ENCODE measurements at places on chromosomes 4 and X.

GRCh38 chrX:111445485-111445884 lies 33.5 kb upstream of the DCX start:
- DNase-seq = peak; percentile 26

DNA sequence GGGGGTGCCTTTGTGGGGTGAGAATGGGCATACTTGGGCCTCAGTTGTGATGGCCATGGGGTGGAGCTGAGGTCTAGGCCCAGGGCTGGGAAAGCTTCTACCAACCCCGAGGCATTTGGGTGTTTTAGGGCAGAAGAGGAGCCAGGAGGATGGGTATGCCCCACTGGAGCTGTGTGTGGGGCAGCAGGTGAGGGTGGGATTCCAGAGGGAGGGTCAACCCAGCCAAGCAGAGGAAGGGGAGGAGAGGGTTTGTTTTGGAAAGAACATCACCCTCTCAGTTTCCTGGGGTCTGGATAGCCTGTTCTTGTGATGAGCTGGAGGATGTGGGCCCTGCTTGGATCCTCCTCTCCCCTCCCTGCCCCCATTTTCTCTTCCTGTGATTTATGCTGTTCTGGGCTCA lies 620 bp downstream of the IL9R start:
- DNase-seq = no peak

DNA sequence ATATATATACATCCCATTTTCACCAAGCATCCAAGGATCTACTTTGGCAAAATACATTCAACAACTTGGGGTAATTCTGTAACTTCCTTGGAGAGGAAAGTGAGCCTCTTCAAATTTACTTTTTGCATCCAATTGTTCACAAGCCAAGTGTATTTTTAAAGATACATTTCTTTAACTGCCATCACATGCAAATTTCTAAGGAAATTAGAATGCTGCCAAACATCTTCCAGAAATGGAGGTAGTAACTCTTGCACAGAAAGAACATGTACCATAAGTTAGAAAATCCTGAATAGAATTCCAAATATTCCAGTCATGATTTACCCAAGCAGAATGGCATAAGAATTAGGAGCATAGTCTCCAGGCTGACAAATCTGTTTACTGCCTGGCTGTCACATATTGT lies 220.5 kb upstream of the NWD2 start:
- no peak for DNase-seq

- peak; percentile 19 for DNase-seq
Observed at GRCh38 chr4:106201373-106201772, 114.6 kb downstream of the TBCK start.

GRCh38 chrX:20205927-20206708 lies 60.6 kb downstream of the RPS6KA3 start:
- no peak for DNase-seq

DNA sequence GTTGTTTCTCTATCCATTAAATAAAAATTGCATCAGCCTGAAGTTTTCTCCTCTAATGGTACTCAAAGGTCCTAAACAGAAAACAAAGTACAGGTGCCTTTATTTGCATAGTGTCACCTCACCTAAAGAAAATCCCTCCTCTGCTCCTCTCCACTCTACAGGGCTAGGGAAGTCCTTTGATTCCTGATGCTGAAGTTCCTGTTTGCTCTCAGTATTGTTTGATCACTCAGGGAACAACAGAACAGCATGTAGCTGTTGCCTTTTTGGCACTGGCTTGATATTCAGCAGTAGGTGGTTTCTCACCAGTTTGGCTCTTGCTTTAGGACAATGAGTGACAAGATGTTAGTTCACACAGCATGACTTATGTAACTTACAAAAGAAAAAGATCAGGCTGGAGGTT lies 156.2 kb upstream of the SLC7A11 start:
- DNase-seq = no peak

DNA sequence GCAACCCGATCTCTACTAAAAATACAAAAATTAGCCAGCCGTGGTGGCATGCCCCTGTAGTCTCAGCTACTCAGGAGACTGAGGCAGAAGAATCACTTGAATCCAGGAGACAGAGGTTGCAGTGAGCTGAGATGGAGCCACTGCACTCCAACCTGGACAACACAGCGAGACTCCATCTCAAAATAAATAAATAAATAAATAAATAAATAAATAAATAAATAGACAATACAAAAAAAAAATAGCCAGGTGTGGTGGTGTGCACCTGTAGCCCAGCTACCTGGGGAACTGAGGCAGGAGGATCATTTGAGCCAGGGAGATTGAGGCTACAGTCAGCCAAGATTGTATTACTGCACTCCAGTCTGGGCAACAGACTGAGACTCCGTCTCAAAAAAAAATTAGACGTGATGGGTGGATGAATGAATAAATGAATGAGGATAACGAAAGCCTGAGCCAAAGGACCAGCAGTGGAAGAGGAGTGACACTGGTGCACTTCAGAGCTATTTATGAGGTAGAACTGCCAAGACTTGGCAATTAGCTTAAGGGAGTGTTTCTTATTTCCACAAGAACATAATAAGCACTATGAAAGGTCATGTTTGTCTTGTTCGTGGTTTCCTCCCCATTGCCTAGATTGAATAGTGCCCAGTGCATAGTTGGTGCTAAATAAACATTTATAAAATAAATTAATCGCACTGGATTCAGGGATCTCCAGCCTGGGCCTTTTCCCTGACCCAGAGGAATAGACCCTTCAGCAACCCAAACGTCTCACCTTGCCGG lies 232.2 kb downstream of the IDS start:
- no peak for DNase-seq

DNA sequence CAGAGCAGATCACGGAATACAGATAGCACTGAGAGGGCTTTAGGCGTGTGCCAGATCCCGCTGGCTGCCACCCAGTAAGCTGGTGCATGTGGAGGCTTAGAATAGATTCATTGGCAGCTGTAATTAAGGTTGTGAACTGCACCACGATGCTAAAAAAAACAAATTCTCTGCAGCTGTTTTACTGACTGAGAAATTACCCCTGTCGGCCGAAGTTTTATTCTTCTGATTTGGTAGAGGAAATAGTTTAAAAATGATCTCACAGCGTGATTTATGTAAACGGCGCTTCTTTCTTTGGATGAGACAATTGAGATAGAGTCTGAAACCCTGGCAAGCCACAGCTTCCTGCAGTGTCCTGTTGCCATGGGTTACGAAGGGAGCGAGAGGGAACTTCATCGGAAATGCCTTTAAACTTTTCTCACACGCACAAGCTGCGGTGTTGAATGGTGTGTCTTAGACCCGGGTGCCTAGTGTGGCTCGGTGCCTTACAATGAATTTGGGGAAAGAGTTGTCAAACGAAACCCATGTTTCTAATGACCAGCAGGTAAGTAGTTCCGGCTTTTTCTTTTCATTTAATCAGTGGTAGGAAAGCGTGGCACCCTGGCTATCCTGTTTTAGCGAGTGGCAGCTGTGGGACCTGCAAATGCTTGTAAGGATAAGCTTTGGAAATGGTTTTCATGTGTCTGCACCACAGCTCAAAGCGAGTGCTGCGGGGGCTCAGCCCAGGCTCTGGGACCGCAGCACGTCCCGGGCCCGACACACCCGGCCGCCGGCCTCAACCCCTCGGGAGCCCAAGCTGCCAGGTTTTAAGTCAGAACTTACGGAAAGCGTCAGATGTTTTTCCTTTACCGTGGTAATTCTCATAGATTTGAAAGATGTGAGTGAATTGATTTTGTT lies 71.7 kb upstream of the HGFAC start:
- peak; percentile 94 for DNase-seq

DNA sequence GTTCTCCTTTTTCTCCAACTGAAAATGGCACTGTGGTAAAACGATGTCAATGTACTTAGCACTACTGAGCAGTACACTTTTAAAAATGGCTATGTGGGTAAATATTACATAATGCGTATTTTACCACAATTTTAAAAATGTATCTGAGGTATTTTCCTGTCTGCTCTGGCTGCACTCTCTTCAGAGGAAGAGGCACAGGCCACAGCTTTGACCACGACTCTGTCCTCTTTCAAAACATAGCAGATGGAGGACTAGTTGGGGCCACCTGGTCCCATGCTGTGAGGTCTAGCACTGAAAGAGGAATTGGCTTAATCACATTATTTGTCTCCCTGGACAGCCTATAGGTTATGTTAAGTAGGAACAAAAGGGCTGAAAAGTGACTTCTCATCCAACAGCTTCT lies 5.2 kb downstream of the KCNE5 start:
- peak; percentile 73 for DNase-seq

DNA sequence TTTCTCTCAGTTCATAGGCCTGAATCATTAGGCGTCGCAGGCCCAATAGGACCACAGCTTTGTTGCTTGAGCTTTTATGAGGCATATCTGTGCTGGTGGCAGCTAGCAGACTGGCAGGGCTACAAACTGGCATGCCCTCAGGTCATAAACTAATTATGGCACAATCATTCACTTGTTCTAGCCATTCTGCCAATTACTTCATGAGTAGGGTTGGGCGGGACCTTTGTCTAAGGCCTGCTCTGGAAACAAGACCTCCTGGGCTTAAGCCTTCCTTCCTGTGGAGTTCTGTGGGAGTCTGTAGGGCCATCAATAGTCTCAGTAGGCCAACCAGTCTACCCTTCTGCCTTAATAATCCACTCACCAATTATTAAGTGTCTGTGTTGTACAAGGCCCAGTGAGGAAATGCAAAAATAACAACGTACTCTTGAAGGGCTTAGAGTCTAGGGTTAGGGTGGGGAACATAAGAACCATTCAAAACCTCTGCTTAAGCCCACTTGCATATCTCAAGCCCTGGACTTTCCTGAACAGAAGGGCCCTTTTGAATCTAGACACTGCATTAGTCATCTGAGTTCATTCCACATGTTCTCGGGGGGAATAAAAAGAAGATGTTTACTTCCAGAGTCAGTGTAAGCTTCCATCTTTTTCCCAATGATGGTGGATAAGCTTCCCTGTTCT lies 44.5 kb downstream of the SHROOM4 start:
- DNase-seq = no peak

DNA sequence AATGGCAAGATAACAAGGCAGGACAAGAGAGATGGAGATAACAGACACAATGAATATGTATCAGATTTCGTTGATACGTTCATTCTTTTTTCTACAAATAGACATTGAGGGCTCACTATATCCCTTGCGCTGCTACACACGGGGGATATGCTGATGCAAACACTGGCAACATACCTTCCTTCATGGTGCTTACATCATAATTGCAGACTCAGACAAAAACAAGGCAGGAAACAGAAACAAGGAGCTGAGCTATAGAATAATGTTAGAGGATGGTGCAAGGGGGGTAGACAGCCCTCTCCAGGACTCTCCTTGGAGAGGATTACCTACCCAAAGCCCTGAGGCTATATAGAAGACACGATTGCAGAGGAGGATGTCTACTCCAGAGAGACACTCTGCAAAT lies 1069.5 kb downstream of the DMD start:
- DNase-seq = no peak

GRCh38 chr4:48275247-48275646 lies 5.6 kb upstream of the TEC start:
- DNase-seq = peak; percentile 82

DNA sequence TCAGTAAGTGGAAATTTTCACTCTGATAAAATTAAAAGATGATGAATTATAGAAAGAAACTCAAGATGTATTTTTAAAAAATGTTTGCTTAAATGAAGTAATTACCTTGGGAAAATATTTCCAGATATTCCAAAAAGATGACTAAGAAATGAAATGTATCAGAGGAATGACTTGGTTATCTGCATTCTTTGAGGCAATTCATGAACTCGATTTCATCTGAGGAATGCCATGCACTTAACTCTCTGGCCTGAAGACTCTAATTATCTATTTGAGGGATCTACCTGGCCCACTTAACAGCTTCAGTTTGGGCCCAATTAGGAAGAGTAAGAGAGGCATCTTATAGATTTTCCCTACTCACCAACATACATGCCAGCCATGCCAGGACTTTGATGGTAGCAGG lies 182.3 kb downstream of the INPP4B start:
- DNase-seq = no peak

GRCh38 chrX:68203646-68204045 lies 229.6 kb downstream of the OPHN1 start:
- DNase-seq = no peak

GRCh38 chrX:40065296-40066046 lies 32.3 kb downstream of the BCOR start:
- DNase-seq = no peak

- no peak for DNase-seq
Observed at GRCh38 chr4:66017671-66018070, 347.4 kb upstream of the EPHA5 start.

DNA sequence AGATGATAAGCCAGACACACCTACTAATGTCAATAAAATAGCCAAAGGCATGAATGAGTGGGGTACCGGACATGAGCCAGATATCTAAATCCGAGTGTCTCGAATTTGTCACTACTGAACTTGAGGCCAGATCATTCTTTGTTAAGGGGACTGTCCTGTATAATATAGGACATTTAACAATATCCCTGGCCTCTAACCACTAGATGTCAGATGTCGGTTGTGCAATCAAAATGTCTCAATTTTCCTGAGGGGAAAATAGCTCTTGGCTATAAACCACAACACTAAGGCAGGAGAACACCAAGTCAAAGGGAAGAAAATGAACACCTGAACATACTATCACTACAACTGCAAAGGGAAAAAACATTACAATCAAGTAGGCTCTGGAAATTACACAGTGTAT lies 154.5 kb downstream of the GPM6A start:
- no peak for DNase-seq

DNA sequence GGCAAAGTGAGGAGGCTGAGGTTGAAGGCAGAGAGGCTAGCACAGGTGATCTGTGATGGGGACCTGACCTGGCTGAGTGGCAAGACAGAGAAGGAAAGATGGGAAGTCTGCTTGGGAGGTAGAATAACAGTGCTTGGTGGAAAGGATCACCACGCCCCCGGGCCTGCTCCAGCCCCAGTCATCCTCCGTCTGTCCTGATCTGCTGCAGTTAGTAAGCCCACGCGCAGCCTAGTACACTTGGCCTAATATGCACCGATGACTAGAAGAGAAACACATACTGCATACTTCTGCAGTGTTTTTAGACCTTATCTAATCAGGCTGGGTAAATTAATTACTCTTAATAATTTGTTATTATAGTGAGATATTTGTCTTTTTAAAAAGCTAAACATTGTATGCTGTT lies 103.7 kb upstream of the KLF3 start:
- DNase-seq = no peak

- DNase-seq = peak; percentile 55
Observed at GRCh38 chrX:100768679-100769338, 36.9 kb upstream of the SYTL4 start.

DNA sequence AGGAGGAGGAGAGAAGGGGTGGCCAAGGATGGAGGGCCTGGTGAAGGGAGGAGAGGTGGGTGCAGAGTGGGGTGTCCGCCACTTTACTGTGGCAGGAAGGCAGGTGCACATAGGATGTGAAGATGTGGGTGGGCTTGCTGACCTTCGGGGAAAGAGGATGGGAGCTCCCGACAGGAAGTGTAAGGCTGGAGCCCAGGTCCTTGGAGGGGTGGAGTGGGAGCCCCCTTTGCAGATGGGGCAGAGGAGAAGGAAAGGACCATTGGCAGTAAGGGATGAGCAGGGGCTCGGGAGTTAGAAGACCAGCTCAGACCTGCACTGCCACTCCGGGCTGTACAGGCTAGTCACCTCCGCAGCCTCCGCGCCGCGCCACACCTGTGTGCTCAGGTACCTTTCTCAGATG lies 89.5 kb downstream of the EVC start:
- no peak for DNase-seq

- DNase-seq = no peak
Observed at GRCh38 chrX:14028473-14028872, 1.2 kb downstream of the GEMIN8 start.

All from Kasumi-1 (cell line).